Bronchial epithelial cell (primary cell): ENCODE measurements at places on chromosomes 6 and 20. TPM values are rescaled to one million over a fixed set of nuclear protein-coding genes. Genes with fewer than 3 reads are reported as not detected.

The FAXC gene
- total RNA-seq = 3.2 and 5.3 TPM in 2 replicates

DNA sequence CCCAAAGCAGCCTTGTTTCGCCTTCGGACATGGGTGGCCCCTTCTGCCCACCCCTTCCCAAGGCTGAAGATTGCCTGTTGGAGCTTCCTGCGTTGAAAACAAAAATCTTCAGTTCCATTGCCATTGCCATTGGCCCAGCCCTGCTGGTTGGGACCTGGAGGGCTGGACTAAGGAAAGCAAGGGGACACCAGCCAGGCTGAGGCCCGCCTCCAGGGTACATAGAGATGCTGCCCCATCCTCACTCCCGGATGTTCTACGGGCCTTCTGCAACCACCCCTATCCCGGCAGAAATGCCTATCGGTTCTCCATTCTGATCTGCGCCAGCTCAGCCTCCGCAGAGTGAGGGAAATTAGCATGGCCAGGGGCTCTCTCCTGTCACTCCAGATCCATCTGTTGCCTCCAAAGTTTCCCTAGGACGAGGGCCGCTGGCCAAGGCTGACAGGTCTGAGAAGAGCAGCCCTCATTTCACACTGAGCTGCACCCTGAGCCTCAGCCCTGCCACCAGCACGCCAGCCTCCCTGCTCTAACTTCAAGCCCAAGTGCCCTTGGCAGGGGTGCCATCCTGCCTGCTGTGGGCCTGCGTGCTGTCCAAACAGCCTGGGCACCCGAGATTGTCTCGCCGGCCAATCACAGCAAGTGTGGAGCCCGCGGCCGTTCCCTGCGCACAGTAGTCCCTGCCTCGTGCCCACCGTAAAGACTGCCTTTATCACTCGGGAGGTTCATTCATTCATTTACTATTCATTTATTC, 13.4 kb upstream of the STX16 start:
- DNase-seq = no peak

DNA sequence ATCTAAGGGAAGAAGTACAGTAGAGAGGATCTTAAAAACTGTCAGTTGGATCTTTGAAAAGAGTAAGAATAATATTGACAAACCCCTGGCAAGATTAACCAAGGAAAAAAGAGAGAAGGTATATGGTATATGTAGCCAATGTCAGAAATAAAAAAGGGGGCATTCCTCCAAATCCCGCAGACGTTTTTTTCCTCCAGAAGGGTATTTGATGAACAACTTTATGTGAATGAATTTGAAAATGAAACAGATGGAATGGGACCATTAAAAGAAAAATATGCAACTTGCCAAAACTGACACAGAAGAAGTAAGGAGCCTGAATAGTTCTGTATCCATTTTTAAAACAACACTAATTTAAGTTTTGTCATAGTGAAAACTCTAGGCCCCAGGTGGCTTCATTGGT, 35.7 kb downstream of the GFRA4 start:
- DNase-seq = no peak

DNA sequence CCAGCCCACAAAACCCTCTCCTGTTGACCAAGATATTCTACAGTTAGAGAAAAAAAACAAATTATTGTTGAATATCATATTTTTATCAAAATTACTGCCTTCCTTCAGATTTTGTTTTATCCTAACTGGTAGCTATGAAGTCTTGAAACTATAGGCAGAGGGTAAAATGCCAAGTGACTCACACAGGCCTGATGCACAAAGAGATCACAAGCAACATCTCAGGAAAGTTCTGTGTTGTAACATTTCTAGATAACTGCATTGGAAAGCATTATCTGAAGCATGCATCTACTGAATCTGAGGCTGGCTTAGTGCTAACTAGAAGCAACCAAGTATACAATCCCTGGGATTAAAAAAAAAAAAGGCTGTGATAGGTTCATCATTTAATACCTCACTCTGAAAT, 134.2 kb downstream of the PKHD1 start:
- DNase-seq = peak; percentile 3

The SNX9 gene
- total RNA-seq = 25.5 and 26.6 TPM in 2 replicates

- DNase-seq = no peak
Measured at GRCh38 chr20:43559147-43559987, 540 bp downstream of the SGK2 start.

- peak; percentile 13 for DNase-seq
Measured at GRCh38 chr6:106643061-106643460, 13.7 kb downstream of the QRSL1 start.

The FAM217A gene
- not detected in 2 replicates for total RNA-seq

The GGTLC1 gene
- not detected in 2 replicates for total RNA-seq

The ENPP4 gene
- 0.26 and 1.4 TPM in 2 replicates for total RNA-seq

- no peak for DNase-seq
Measured at GRCh38 chr6:106431405-106431804, 70.9 kb downstream of the CRYBG1 start.

DNA sequence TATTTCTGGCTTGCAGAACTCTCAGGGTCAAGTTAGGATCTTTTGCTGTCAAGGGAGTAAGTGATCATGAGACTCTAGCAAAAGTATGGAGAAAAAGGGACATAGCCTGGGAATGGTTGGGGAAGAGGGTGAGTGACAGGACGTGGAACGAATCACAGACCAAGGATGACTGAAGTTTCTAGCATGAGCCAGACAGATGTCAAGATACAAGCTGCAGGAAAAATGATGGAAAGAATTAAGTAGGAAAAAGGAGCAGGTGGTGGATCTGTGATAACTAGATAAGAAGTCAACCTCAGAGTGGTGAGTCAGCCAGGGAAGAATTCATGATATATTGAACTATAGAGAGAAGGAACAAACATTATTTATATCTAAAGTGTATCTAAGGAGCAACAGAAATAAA, 159.8 kb upstream of the SYNDIG1 start:
- peak; percentile 17 for DNase-seq

The PKIB gene
- 2.8 and 3.9 TPM in 2 replicates for total RNA-seq

DNA sequence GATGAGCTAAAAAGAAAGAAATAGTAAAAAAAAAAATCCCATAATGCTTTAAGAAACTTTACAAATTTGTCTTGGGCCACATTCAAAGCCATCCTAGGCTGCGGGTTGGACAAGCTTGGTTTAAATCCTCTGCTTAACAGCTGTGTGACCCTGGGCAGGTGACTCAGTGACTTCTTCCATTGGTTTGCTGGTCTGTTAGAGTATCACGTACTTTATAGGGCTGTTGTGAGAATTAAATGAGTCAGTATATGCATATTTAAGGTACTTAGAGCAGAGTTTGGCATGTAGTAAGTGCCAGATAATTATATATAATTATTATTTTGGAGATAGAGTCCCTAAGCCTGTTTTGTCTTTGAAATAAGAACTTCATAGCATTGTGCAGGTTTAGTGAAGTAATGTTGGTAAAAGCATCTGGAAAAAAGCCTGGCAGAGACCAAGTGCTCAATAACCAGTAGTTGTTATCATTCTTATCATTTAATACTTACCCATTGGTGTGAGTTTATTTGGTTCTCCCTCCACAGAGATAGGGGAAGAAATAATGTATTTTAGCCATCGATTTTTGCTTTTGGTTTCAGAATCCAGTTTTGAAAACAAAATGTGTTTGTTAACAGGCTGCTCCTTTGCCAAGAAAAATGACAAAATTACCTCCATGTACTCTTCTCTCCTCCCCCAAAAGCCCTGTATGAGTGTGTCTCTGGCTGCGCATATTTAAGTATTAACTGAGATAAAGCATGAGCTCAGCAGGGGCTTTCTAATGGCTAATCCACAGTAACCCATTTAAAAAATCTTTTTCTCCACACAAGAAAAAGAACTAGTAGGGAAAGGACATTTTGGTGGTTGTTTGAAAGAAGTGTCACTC, 67.2 kb downstream of the FOXO3 start:
- peak; percentile 22 for DNase-seq

- peak; percentile 57 for DNase-seq
Measured at GRCh38 chr6:10954590-10955010, 67.7 kb downstream of the SYCP2L start.

- DNase-seq = peak; percentile 54
Measured at GRCh38 chr6:106890447-106890846, 84.1 kb downstream of the CD24 start.

DNA sequence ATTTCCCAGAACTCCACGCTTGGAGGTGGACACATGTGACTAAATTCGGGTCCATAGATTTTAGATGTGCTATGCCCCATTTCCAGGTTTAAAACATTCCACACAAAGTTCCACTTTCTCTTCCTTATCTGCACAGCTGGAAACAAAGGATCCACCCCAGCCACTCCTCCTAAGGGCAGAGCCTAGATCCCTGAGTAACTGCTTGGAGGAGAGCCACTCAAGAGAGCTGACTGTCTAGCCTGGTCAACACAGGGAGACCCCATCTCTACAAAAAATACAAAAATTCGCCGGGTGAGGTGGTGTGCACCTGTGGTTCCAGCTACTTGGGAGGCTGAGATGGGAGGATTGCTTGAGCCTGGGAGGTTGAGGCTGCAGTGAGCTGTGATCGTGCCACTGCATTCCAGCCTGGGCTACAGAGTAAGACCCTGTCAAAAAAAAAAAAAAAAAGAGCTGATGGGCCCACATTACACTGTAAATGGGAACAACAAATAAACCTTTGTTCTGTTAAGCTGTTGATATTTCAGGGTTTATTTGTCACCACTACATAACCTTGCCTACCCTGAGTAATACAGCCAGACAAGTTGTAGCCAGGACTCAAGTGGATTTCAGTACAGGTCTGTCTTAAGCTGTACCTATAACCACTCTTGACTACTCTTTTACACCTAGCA, 25.8 kb upstream of the SNRPC start:
- no peak for DNase-seq

DNA sequence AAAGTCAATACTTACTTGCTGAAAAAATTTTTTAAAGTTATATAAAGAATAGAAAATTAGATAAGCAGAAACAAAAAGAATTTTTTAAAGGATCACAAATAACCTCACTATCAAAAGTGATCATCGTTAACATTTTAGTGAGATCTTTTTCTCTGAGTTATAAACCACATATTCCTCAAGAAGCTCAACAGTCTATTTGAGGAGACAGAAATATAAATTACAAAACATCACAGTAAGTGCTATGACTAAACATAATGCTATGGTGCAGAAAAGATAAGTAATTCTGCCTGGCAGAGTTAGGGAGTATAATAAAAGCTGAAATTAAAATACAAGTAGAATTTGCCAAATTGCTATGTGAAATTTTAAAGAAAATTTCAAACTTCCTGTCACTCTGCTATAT, 226.7 kb downstream of the LMBRD1 start:
- no peak for DNase-seq

The TRAM2 gene
- 3.2 and 4.2 TPM in 2 replicates for total RNA-seq

The SLC22A2 gene
- total RNA-seq = not detected in 2 replicates

GRCh38 chr6:113427617-113428016, 429.5 kb upstream of the MARCKS start:
- DNase-seq = no peak

DNA sequence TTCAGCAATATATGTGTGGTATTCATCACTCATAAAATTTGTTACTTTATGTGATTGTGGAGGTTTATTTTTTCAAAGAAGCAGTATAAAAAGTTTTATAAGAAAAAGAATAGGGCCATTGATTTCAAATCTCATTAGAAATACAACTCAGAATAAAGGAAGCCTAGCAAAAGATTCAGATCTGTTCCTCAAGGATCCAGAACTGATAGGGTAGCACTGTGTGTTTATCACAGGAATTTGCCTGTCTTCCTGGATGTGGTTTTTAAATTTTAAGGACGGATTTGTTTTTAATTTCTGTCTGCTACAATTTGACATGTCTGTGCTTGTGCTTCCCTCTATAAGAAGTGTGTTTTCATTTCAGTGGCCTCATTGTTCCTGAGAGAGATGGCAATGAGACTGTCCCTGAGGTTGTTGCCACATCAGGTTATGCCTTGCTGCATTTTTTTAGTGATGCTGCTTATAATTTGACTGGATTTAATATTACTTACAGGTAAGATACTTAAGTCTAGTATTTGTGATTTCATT, 74.6 kb downstream of the ATRN start:
- DNase-seq = peak; percentile 74

DNA sequence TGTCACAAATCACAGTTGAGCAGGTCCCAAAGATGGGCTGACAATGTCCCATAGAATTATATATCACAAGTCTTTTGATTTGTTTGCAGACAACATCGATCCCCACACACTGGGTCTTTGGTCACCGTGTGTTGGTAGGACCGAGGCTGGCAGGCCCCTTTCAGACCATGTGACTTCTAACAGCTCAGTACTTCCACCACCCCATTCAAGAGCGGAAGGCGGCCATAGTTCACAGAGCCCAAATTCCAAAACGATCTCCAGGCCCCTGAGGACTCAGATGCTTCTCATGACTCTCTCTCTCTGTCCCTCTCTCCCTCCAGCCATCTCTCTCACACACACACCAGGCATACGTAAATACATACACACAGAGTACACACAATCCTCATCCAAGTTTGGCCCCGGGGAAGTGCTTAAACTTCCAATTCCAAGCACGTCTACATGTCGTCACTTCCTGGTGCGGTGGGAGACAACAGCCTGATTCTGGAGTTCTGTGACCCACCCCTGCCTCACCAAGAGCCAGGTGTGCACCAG, 155.9 kb upstream of the INSM1 start:
- DNase-seq = no peak

DNA sequence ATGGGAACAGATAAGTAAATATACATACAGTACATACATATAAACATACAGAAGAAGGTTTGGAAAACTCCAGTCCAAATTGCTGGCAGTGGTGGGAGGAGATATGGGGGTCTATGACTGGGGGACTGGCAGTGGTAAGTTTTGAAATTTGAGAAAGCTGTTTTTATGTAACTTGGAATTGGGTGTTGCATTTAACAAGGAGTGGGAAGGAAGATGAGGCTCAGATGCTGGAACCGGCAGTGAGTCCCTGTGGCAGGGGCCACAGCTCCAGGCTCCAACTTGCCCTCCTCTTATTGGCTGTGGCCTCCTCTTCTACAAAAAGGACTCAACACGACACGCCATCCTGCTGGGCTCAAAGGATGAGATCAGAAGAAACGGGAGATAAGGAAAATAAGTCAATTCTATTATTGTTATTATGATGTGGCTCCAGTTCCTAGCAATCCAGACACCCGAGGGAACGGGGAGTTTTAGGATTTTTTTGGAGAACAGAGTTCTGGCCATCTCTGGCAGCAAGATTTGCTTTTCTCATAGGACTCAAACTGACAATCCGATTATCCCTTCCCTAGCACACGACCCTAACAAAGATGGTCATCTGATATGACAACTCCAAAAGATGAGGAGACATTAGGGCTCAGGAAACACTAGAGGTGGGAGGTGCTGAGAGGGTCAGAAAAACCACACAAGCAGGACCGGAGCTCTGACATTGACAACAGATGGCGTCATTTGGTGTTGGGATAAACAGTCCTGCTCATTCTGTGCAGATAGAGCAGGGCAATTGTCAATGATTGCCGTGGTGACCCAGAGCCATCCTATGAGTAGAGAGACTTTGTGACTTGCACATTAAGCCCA, 6.0 kb upstream of the TGM2 start:
- no peak for DNase-seq

GRCh38 chr6:98977671-98978292, 30.0 kb upstream of the FBXL4 start:
- no peak for DNase-seq

DNA sequence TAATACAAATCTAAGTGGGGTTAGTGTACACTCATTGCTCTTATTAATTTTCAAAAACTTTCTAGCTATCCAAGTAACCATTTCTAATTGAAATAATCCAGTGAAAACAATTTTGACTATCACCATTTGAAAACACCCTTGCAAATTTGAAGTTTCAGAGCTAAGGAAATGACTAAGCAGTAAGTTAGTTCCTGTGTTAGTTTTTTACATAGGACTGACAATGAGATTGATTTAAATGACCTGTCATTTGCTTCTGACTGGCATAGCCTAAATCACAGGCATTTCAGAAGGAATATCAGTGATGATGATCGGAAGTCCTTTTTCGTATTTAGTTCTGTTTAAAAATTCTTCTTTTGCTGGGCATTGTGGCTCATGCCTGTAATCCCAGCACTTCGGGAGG, 27.0 kb downstream of the STK4 start:
- DNase-seq = peak; percentile 60

- DNase-seq = peak; percentile 83
Measured at GRCh38 chr20:15297059-15297875, 959.9 kb upstream of the FLRT3 start.
